ENCODE measurements at places on chromosomes 1 and 21.

GRCh38 chr1:3530926-3531818, 76.7 kb downstream of the ARHGEF16 start:
- DNase-seq, result peak; percentile 49

DNA sequence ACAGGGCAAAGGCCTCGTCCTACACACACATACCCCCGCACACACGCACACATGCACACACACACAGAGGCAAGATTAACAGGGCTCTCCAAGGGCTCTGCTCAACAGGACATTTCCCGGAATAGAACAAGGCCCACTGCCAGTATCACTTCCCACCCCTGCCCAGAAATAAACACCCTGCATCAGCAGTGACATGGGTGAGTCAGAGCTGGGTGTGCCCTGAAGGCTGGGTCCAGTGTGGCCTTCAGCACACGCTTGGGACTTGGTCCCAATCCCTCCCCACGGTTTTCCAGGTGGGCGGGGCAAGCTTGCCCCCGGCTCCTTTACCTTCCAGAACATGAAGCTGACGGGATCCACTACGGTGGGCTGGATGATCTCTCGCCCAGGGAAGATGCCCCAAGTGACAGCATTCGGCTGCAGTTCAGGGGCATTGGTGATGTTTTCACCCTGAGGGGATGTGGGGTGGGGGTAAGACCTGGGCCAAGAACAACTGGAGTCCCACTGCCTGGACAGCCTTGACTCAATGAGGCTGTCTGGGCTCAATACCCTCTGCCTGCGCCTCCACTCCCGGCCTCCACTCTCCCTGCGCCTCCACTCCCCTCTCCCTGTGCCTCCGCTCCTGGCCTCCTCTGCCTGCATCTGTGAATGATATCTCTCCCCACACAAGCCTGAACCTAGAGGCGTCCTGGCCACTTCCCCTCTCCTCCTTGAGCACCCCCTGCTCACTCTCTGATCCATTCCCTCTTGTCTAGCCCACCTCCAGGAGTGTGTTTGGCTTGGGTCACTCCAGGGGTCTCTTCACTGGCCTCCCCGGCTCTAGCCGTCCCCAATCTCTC, 14.7 kb downstream of the MTHFR start:
- no peak for DNase-seq

DNA sequence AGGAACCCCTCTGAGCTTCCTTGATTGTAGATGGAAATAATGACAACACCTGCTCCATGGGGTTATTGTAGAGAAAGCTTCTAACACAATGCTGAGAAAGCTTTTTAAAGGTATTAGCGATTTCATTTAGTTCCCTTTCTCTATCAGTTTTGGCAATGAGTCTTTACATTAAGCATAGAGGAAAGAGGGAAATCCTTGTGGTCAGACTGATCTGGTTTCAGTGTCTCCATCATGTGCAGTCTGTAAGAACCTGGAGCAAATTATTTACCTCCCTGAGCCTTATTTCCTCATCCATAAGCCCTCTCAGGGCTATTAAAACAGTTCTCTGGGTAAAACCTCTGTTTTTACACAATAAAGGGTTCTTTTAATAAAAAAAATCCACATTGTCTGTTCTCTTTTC, 87.5 kb downstream of the FGGY start:
- no peak for DNase-seq

GRCh38 chr1:40337443-40337842, 20.4 kb upstream of the COL9A2 start:
- no peak for DNase-seq

DNA sequence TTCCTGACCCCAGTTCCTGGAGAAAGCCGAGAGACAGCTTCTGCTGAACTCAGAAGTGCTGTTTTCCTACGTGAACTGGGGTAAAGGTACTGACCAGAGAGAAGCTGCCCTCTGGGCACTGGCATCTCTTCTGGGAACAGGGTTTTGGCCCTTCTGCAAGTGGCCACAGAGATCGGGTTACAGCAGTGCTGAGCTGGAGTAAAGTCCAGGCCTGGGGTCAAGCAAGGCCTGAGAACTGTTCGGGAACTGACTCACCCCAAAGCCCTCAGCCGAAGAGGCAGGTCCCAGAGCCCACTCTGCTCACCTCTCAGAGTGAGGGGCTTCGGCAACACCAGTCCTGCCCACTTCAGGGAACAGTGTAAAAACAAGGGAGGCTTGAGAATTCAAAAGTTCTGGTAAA, 177.2 kb upstream of the RUNX1 start:
- no peak for DNase-seq

- no peak for DNase-seq
These were observed 2.5 kb upstream of the TNFRSF18 start for GRCh38 chr1:1208713-1209433.

DNA sequence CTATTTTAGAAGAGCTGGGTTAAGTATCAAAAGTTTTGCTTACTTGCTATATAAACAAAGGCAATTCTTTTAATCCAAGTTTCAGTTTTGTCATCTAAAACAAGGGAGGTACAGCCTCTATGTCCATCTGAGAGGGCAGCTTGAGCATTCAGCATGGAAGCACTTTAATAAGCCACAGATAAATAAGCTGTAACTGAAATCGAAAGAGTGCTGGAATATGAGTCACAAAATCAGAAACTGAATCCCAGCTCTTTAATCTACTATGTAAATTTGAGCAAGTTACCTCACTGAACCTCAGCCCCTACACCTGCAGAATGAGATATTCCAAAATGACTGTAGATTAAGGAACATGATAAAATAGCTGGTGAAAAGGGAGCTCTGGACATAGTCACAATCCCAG, 80.0 kb upstream of the HP1BP3 start:
- no peak for DNase-seq

- no peak for DNase-seq
These were observed 28.4 kb downstream of the CLIC4 start for GRCh38 chr1:24773618-24774017.

DNA sequence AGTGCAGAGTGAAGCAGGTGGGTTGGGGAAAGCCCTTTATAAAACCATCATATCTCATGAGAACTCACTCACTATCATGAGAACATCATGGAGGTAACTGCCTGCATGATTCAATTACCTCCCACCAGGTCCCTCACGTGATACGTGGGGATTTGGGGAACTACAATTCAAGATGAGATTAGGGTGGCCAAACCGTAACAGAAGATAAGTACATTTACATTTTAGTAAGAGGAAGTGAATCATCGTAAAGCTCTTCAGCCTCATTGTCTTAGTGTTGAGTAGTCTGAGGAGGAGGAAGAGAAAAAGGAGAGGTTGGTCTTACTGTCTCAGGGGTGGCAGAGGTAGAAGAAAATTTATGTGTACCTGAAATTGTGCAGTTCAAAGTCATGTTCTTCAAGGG, 1053.4 kb upstream of the ADGRL4 start:
- no peak for DNase-seq

- DNase-seq, result no peak
These were observed 62.7 kb upstream of the MROH9 start for GRCh38 chr1:170872663-170873062.

- DNase-seq, result no peak
These were observed 8.9 kb upstream of the SMIM12 start for GRCh38 chr1:34868230-34869049.

GRCh38 chr1:65762081-65762862, 30.4 kb upstream of the PDE4B start:
- no peak for DNase-seq

DNA sequence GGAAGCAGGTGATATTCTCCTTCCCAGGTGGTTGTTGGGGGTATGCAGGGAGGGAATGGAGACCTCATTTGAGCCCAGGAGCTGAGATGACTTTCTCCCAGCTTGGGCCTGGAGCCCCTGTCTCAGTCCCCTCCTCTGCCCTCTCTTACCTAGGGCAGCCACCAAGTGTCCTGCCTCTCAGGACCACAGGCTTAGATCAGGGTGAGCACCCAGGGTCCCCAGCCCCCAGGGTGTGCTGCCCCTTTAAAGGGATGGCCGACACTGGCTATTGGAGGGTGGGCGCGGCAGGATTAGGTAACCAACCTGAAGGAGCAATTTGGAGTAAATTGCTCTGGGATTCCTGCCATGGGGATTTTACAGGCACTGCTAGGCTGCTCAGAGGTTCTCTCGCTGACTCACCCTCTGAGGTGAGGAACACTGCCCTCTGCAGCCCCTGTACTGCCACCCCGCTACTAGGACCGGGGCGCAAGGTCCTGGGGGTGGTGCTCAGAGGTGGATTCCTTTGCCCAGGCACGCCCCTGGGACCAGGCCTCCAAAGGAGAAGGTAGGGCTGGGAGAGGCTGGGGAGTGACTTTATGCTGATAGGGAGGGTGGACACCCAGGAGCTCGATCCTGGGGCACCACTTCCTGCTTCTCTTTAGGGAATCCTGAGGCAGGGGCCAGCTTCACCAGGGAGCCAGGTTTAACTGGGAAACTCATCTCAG, 1.5 kb downstream of the RPS6KA1 start:
- no peak for DNase-seq

- DNase-seq, result no peak
These were observed 239.1 kb upstream of the IRF2BP2 start for GRCh38 chr1:234848972-234849649.

GRCh38 chr21:25370311-25370744, 237.0 kb downstream of the MRPL39 start:
- no peak for DNase-seq

DNA sequence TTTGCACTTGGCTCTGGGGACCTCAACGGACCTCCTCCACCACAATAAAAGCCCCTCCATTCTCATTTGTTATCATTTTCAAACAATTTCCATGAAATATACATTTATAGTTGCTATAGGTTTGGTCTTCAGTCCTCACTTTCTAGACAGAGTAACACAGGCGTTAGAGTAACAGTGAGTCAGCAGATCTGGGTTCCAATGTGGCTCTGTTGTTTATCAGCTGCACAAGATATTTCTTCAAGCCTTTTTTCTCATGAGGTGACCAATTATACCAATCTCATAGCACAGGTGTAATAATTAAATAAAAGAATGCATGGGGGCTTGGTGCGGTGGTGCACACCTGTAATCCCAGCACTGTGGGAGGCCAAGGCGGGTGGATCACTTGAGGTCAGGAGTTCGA, 32.8 kb upstream of the PSMB2 start:
- no peak for DNase-seq

DNA sequence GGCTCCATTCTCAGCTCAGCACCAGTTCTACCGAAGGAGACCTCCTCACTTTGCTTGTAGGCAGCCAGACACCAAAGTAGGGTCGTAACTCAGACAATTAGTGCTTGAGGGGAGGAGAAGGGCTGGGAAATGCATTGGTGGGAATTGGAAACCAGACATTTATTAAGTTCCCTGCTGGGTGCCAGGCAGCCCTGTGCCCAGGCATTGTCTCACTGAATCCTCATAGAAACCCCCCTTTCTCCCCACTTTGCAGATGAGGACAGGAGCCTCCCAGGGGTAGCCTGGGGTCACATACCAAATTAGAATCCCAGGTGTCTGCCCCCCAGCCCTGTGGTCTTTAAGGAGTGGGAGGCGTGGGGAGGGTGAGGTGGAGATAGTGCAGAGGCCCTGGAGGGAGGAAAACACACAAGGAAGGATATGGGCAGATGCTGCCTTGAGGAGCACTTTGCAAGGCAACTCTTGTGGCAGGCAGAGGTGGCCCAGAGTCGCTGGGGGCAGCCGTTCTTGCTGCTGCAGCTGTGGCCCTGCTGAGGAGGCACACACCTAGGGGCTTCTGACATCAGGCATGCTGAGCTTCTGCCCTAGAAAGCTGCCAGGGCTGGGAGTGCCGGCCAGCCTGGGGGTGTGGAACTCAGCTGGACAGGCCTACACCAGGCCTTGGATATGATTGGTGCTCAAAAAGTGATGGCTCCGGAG, 29.4 kb downstream of the CDK18 start:
- no peak for DNase-seq

- no peak for DNase-seq
These were observed 81.9 kb upstream of the TRABD2B start for GRCh38 chr1:48079096-48079495.

- no peak for DNase-seq
These were observed 18.6 kb upstream of the MYSM1 start for GRCh38 chr1:58718435-58718834.

GRCh38 chr1:66494482-66494881, 39.5 kb upstream of the SGIP1 start:
- DNase-seq, result no peak

DNA sequence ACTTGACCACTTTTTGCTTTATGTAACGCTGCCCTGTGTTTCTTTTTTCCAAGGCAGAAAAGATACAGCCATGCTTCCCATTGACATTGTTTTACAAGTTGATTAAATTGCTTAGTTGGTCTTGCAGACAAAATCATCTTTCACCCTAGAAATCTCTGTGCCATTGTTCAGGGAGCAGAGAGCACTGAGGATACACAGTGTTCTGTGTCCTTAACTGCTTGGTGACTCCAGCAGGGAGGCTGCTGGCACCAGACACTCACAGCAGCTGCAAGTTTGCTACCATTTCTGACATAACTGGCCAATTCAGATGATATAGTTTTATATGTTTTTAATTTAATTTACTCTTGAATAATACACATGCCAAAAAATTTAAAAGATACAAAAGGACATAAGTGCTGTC, 118.7 kb downstream of the RGS2 start:
- no peak for DNase-seq

- no peak for DNase-seq
These were observed 393.4 kb downstream of the MATN1 start for GRCh38 chr1:30329802-30330557.

DNA sequence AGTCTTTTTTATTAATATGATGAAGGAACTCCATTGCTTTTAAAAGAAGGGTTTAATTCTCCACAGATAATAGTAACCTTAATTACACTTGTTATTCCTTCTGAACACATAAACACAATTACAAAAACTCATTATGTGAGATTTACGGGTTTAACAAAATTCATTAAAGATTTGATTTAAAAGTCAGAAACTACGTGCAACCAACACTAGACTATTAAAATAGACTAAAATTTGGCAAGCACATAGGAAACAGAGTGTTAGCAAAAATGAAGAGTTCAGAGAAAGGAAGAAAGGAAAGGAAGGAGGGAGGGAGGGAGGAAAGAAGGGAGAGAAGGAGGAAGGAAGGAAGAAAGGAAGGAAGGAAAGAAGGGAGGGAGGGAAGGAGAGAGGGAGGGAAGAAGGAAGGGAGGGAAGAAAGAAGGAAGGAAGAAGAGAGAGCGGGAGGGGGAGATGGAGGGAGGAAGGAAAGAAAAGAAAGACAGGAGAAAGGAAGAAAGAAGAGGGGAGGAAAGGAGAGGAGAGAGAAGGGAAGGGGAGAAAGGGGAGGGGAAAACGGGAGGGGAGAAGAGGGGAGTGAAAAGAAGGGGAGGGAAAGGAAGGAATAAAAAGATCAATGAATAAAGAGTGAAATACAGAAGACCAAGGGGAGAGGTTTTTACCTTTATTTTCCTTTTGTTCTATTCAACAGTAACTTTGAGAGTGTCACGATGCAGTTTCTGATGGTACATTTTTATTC, 123.4 kb upstream of the LYPLAL1 start:
- DNase-seq, result no peak

DNA sequence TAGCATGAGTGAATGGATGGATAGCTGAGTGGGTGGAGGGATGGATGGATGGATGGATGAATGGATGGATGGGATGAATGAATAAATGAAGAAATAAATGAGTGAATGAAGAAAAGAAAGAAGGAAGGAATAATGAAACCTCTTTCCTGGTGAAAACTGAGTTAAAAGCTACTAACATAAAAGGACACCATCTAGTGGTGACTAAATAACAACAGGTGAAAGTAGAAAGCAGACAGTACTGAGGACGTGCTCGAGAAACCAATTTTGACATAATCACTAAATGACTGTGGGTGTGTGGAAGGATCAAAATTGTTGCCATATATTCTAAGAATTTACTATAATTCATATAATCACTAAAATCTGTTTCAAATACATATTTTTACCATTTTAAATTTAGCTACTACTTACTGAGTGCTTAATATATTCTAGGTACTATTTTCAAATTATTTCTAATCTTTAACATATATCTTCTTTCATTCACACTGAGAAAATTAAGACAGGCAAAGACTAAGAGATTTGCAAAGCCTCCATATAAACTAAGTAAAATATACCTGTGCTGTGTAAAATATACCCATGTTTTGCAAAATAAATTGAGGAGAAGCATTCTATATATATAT, 522.9 kb downstream of the LRRIQ3 start:
- DNase-seq, result no peak

Measured in stimulated activated CD8-positive, alpha-beta memory T cell treated with anti-CD3 and anti-CD28 coated beads, Interleukin-7, amount 100 ng/mL, for 24 hours (primary cell).